ENCODE measurements at places on chromosomes 7 and 10.

DNA sequence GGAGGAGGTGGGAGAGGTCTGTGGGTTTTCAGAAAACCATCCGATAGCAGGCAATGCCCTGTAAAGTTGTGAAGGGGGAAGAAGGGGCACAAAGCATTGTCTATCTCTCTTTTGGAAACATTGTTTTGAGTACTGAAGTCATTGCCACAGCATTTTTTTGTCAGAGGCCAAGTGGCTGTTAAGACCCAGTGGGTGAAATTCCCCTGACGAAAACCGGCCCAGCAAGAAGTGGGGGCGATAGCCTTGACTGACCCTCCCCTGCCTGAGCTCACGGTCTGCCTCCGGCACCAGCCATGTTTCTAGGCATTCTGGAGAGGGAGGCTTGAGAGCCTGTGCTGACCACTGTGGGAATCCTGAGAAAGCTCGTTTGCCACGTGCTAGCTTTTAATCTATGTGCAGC lies 144.7 kb downstream of the RPS24 start:
- DNase-seq, result no peak

GRCh38 chr7:5419539-5420066 lies 4.0 kb downstream of the TNRC18 start:
- no peak for DNase-seq

- DNase-seq, result no peak
Measured at GRCh38 chr7:48971173-48971572, 46.8 kb downstream of the CDC14C start.

DNA sequence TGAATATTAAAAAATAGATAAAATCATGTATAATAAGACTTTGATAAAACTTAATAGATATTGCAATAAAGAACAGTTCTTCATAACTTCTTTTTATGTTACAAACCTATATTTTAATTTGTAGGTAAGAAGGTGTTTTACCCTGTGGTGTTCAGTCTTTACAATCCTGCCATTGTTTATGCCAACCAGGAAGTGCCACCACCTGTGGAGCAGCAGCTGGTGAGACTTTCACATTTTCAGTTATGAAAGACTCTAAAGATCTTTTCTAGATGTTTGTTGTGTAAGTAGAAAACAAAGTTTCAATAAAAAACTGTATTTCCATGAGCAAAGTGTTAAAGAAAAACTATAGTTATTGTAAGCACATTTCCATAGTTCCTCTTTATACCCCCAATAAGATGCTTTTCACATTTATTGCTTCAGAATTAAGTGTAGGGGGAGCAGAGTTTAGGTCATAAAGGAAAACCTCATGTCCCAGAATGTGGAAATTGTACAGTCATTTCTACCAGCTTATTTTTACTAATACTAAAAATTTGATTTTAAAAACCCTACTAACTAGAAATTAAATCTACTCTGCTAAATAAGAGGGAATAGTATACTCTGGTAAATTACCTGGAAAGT lies 28.7 kb downstream of the CSGALNACT2 start:
- no peak for DNase-seq

DNA sequence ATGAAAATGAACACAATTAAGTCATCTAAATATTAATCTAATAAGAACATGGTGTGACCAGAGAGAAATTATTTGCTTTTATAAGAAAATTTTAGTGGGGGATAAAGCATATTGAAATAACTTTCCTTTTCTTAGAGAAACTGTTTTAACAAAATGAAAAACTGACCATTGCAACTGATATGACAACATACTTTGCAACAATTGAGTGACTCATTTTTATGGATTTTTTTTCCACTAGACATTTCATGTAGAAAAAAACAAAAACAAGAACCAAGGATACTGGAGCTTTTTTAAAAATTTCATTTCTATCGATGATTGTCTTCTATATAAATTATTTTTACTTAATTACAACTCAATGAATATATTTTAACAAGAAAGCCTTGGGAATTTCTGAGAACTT lies 90.0 kb downstream of the C1GALT1 start:
- DNase-seq, result no peak

- DNase-seq, result no peak
Measured at GRCh38 chr10:77859865-77860282, 66.7 kb downstream of the DLG5 start.

DNA sequence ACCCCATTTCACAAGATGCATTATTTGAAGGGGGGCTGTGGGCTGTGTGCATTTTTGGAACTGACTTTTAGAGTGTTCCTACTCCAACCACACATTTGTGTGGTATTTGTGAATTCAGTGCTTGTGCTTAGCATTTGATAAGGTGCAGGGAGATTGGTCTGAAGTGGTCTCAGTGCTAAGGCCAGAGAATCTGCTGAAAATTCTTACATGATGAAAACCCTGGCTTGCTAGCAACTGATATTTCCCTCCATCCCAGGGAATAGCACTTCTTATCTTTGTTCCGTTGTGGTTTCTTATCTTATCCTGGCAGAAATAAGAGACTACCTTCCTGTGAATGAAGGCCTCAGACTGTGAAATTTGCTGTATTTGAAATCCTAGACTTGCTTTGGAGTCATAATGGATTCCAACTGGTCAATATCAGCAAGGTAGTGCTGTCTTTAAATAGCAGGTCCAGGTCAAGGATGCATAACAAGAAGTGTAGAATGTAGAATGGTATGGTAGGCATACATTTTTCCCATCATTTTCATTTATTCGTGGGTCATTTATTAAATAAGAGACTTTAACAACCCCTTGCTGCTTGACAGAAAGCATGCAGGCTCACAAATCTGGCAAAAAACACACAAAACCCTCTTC lies 986.9 kb downstream of the REEP3 start:
- no peak for DNase-seq

DNA sequence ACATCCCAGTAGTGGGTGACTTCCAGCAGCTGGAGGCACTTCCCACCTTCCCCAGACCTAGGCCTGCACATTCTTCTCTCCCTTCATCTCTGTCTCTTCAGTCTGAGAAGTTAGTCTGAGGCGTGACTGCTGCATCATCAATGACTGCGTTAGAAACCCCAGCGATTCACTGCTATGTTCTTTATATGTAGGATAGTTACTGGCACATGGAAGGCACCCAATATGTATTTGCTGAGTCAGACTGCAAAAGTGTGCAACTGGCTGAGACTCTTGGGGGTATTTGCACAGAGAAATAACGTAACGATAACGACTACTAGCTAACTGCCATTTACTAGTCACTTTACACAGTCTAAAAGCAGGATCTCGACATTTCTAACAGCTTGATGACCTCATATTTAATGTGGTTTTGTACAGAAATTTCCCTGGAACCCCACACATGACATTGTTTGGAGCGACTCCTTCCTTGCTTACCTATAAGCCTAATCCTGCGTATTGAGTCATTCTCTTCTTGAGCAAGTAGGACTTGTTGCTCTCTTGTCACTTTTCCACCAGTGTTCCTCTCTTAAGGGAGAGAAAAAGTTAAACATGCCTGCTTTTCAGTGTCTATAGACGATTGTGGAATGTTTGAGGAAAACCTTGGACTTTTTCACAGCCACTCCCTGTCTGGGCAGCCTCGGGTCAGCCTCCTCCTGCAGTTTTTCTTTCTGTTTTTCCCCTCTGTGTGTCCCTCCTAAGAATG lies 45.5 kb downstream of the THNSL1 start:
- DNase-seq, result no peak

GRCh38 chr7:18693406-18693805 lies 197.9 kb downstream of the HDAC9 start:
- no peak for DNase-seq

- DNase-seq, result no peak
Measured at GRCh38 chr10:110029450-110029849, 21.7 kb downstream of the ADD3 start.

- DNase-seq, result no peak
Measured at GRCh38 chr7:141648276-141649114, 53.5 kb downstream of the DENND11 start.

DNA sequence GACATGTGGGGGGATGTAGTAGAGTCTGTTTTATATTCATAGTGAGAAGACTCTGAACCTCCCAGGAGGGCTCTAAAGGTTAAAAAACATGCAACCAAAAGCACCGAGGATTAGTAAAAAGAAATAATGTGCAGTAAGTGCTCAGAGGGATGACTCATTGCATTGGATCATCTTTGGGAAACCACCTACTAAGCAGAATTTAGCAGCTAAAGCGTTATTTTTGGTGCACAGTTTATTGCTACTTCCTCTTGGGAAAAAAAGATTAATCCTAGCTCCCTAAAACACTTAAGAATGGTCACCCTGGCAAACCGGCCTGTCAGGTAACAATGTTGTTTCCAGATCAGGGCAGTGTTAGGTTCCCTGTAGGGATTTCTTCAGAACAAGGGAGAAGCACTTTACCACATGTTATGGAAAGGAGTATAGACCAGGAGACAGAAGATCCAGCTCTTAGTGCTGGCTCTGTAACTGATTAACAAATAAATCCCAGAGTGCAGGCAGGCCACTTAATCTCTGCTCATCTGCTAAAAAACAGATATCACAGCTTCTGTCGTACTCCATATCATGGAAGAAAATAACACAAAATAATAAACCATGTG lies 44.8 kb upstream of the FAM133B start:
- DNase-seq, result no peak

DNA sequence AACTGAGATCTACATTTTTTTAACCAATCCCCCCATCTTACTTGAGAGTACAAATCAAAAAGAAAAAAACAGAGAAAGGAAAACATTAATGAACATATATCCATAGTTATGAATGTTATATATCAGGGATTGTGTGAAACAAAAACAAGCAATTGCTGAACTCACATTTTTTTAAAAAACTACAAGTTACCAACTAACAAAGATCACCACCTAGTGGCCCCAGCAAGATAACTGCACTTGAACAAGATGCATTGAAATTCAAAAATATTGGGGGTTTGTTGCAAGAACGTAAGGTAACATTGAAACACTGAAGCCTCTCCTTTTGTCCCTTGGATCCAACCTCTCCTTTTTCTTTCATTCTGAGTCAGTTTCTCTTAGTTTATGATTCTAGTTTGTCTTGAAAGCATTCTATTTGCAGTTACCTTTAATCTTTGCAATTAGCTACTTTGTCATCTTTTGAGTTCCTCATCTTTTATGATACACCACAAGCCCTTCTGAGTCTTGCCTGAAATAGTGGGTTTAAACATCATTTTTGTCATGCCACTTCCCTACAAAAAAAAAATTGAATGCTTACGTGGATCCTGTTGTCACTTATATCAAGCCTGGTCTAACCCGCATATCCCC lies 87.3 kb upstream of the TES start:
- no peak for DNase-seq

DNA sequence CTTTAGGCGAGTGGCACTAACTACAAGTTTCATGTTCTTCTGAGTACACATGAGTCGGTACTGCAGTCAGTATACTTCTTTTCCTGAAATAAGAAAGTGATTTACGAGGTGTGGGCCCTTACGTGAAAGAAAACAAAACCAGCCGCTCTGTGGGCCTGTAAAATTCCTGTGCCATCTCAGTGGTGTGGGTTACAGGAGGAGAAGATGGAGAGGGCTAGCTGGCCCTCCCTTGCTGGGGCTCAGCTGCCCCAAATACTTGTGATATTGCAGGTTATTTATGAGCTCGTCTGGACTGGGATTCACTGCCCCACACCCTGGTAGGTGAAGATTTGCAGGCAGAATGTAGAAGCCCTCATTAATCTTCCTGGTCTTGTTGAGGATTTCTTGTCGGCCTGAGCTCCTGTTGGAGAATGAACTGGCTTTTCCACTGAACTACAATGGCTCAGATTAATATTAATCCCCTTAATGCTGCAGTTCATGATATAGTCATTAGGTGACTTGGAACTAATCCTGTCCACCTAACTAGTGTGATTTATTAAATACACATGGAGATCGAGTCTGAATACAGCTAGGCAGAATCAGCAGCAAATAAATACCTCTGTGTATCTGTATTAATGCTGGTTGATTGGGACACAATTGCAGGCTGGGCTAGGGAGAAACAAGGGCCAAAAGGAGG lies 68.0 kb downstream of the GBF1 start:
- no peak for DNase-seq

DNA sequence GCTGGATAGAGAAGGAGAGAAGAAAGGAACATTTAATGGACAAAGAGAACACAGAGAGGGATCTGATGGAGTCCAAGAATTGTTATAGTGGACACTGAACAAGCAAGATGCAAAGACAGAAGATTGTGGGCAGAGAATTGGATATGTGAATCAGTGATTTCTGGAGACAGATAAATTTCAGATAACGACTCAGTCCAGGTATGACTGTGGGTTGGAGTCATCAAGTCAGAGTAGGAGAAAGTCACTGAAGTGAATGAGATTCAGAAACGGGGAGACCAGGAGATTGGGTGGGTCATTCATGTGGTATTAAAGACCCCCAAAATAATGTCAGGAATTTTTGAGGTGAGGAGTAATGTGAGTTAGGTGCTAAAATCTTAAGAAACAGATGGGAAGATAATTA lies 23.0 kb downstream of the ASB4 start:
- no peak for DNase-seq

GRCh38 chr10:92811986-92812385 lies 36.3 kb upstream of the EXOC6 start:
- DNase-seq, result no peak

DNA sequence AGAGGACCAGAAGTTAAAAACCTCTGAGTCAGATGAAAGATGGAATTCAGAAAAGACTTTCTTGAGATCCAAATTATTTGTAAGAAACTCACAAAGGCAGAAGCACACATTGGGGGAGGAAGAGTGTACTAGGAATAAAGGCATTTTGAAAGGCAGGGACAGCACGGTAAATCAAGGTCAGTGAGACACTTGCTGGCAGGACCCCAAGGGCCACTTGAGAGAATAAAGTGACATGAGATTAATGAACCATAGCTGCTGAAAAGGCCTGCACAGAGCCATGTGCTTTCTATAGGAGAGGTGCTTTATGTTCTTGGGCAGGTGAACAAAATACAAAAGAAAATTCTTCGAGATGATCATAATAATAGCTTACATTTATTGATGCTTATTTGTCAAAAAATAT lies 929.9 kb upstream of the MBL2 start:
- DNase-seq, result no peak

- DNase-seq, result no peak
Measured at GRCh38 chr10:62584731-62585130, 210.6 kb downstream of the ZNF365 start.

All from stimulated activated CD8-positive, alpha-beta memory T cell treated with anti-CD3 and anti-CD28 coated beads, Interleukin-15, amount 100 ng/mL, for 1 hour (primary cell).